Hematopoietic multipotent progenitor cell treated with erythropoietin and hydrocortisone succinate and interleukin-3 and kit ligand, for 6 days (in vitro differentiated cells): ENCODE measurements at places on chromosomes 5 and 9.

- peak; percentile 10 for DNase-seq
Observed at GRCh38 chr5:116626272-116626723, 51.7 kb upstream of the SEMA6A start.

DNA sequence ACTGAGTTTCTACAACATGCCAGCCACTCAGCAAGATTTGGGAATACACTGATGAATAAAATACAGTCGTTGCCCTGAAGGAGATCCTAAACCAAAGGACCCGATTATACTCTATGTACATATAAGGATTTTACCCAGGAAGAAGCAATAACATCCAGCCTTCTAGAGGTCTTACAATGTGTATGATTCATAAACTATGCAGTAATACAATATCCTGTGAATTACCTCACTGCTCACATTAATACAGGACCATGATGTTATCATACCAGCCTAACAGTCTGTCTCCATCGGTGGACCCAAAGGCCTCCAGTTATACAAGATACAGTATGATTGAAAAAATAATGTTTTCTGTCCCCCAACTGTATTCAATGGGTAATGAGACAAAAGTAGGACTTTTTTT, 310.5 kb upstream of the TRPM3 start:
- no peak for DNase-seq

DNA sequence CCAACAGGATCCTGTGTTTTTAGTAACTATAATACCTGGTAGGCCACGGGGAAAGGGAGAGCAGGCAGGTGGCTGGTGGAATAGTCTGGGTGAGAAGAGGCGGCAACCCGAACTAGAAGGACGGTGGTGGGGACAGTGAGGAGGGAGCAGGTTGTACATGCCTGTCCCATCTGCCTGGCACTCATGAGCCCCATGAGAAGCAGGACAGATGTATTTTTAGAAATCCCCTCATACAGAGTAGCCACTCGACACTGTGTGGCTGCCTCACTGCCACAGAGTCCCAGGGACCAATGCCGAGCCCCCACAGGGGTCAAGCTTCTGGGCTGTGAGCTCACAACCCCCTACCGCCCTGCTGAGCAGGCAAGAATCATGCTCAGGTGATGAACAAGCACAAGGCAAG, 136.6 kb downstream of the SEC61B start:
- DNase-seq: no peak

DNA sequence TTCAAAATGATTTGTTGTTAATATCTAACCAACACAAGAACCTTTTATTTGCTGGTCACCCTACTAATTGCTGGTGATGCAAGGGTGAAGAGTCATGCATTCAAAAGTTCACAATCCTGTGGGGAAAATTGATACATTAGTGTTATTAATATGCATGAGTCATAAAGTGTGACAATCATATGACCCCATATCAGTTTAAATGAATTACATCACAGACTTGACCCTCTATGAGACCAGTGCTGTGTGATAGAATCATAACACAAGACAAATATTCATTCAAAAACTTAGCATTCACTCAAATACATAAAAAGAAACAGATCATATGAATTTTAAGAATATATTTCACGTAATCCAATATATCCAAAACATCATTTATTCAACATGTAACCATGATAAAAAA, 304.6 kb upstream of the CDH12 start:
- no peak for DNase-seq
